NB4 (cell line): ENCODE measurements at places on chromosomes 4 and X.

- DNase-seq: no peak
Observed at GRCh38 chr4:151000747-151001429, 14.2 kb downstream of the LRBA start.

- no peak for DNase-seq
Observed at GRCh38 chr4:71867598-71867997, 83.7 kb upstream of the GC start.

DNA sequence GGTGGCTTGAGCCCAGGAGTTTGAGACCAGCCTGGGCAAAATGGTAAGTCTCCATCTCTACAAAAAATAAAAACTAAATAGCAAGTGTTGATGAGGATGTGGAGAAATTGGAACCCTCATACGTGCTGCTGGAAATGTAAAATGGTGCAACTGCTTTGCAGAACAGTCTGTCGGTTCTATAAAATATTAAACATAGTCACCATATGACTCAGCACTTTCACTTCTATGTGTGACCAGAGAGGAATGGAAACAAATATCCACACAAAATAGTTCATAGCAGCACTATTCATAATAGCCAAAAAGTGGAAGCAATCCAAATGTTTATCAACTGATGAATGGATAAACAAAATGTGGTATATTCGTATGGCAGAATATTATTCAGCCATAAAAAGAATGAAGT lies 60.8 kb upstream of the FMR1 start:
- DNase-seq: no peak

- no peak for DNase-seq
Observed at GRCh38 chr4:25847329-25847728, 15.5 kb downstream of the SEL1L3 start.

- DNase-seq: peak; percentile 61
Observed at GRCh38 chrX:19924285-19924684, 36.9 kb upstream of the SH3KBP1 start.

- DNase-seq: no peak
Observed at GRCh38 chr4:148069895-148070178, 337.9 kb downstream of the ARHGAP10 start.

DNA sequence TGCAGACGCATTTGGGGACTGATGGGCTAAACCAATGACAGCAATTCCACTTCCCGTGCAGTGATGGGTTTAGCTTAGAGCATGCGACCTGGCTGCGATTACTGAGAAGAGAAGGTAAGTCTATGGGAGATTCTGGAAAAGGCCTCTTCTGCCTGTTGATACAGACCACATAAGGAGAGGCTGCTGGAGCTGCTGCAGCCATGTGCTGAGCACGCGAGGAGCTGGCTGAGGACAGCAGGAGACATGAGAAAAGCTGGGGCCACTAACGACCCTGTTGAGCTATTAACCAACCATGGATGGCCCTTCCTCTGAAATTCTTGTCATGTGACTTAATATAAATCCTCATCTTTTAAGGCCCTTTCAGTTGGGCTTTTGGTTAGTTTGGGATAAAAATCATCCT lies 199.9 kb downstream of the PRDM5 start:
- no peak for DNase-seq

DNA sequence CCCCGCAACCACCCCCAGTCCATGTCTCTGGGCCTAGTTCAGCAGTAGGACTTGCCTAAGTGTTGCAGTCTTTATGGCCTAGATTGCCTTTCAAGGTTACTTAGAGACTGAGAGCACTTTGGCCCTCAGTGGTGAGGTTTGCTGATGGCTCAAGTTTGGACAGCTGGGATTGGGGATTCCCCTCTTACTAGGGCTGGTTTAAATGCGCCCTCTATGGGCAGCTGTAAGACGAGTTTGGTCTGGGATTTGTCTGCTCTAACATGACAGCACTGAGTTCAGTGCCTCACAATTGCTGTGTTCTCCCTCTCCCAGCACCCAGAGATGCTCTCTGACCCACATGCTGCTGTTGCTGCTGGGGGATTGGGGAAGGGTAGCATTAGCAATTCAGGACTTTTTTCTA lies 23.1 kb downstream of the DACH2 start:
- DNase-seq: peak; percentile 37

- no peak for DNase-seq
Observed at GRCh38 chr4:37475087-37475486, 211.1 kb downstream of the RELL1 start.

DNA sequence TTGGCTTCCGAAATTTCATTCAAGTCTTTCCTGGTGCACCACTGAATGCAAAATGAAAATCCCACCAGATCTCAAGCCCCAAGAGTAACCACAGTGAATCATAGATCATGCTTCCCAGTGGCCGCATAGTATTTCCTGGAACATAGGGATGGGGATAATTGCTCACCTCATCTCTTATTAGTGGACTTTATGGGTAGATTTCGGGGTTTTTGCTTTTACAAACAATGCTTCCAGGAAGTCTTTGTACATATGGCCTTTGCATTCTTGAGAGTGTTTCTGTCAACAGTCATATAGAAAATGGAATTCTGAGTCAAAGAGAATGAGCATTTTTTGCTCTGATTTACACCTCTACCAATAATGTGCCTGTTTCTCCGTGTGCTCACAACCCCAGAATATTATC lies 53.4 kb downstream of the PPEF2 start:
- DNase-seq: peak; percentile 13

GRCh38 chr4:74873545-74874301 lies 59.2 kb upstream of the PARM1 start:
- no peak for DNase-seq

DNA sequence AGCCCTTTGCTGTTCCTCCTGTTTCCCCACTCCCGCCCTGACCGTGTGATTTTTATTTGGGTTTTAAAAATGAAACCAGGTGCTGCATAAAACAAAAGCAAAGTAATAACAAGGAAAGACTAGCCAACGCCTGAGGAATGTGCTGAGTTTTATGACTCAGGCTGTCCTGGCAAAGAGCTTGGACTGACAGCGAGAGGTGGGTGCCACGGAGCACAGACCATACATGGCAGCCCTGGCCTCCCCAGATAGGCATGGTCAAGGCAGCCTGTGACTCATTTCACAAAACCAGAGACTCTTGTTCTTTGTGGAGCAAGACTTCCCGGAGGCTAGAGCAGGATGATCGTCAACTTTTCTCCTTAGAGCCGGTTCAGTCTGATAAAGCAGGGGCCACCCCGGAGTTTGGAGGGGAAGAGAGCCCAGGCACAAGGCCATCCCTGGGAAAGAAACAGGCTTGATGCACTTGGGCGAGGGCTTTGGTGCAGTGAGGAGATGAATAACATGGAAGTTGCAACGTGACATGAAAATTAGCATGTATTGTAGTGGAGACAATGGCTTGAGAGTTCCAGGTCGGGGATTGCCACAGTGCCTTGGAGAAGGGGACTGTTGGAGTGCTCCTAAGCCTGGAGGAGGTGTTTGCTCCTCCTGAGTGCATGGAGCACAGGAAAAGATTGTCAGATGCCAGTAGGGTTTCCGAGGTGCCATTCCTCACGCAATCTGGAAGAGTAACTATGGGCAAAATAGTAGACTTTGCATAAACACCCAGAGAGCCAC lies 54.8 kb downstream of the C4orf51 start:
- no peak for DNase-seq

- no peak for DNase-seq
Observed at GRCh38 chr4:19298998-19299397, 952.7 kb upstream of the SLIT2 start.

- DNase-seq: peak; percentile 58
Observed at GRCh38 chrX:40543661-40544328, 37.0 kb upstream of the ATP6AP2 start.

DNA sequence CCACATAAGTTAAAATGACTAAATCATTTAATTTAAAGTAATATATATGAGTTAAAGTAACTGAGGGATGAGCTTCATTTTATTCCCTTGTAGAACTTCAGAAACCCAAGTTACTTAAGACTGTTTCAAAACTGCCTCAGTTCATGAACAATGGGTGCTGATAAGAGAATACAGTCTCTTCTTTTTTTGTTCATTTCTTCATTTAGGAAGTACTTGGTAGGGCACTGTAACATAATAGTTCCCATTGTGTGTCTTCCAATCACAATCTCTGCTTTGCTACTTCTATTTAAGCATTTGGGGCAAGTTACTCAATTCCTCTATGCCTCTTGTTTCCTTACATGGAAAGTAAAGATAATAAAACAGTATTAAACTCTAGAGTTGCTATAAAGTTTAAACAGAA lies 50.4 kb downstream of the HHIP start:
- no peak for DNase-seq

DNA sequence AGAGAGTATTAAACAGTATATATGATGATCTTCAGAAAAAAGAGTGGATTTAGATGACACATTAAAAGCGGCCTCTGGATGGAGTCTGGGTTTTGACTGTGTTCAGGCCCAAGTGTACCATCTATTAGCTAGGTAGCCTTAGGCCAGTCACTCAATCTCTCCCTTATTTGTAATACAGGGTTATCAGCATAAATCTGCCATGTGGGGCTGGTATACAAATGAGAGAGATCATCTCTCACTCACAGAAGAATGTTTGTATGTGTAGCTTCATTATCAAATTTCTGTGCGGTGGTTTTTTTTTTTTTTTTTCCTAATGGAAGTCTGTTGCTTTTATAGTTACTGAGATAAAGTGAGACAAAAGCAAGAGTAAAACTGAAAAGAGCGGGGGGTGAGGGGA lies 12.7 kb downstream of the SLC2A9 start:
- DNase-seq: no peak

- DNase-seq: no peak
Observed at GRCh38 chr4:182144626-182145333, 98.4 kb upstream of the TENM3 start.

DNA sequence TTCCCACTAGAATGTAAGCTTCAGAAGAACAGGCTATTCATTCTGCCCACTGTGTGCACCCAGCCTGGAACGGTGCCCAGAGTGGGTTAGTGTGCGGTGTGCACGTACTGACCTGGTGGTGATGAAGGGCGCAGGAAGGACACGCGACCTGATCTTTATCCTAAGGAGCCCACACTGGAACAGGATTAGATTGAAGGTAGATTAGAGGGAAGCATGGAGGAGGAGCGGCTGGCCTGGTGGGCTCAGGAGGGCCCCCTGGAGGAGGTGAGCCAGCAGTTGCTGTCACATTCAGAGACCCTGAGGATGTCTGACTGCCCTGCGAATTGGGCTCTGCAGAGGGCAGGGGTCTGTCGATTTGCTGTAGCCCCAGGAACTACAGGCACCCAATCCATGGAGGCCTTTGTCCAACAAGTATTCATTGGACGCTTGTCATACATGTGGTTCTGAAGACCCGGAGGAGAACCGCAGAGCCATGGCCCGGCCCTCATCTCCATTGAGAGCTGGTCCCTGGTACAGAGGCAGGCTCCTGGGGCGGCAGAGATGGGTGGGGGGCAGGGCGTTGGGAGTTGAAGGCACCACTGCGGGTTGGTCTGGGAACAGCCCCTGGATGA lies 73.2 kb downstream of the HTRA3 start:
- DNase-seq: no peak

DNA sequence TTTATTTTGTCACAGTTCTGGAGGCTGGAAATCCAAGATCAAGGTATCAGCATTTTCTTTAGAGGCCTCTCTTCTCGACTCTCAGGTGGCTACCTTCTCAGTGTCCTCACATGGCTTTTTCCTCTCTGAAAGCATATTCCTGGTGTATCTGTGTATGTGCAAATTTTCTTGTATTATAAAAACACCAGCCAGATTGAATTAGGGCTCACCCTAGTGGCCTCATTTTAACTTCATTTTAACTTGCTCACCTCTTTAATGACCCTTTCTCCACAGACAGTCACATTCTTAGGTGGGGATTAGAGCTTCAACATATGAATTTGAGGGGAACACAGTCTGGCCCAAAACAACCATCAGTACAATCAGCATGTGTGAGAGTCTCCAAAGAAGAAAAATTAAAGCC lies 542.4 kb upstream of the FAM241A start:
- DNase-seq: no peak

- DNase-seq: no peak
Observed at GRCh38 chr4:4254666-4255065, 6.6 kb upstream of the TMEM128 start.

DNA sequence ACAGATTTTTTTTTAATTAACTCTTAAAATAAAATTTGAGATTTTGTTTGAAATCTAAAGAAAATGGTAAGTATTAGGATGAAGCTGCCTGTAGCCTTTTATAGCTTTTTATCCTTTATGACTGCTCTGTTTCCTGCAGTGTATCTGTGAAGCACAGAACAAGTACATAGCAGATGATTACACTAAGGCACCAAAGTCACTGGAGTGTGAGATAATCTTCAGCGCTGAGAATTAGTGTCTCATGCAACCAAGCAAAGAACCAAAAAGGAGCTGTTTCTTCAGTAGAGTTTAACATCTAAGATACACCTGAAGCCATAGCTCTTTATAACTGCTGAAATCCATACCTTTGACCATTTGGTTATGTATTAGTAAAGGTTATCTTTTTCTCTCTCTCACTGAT lies 1989.8 kb upstream of the PCDH10 start:
- no peak for DNase-seq

DNA sequence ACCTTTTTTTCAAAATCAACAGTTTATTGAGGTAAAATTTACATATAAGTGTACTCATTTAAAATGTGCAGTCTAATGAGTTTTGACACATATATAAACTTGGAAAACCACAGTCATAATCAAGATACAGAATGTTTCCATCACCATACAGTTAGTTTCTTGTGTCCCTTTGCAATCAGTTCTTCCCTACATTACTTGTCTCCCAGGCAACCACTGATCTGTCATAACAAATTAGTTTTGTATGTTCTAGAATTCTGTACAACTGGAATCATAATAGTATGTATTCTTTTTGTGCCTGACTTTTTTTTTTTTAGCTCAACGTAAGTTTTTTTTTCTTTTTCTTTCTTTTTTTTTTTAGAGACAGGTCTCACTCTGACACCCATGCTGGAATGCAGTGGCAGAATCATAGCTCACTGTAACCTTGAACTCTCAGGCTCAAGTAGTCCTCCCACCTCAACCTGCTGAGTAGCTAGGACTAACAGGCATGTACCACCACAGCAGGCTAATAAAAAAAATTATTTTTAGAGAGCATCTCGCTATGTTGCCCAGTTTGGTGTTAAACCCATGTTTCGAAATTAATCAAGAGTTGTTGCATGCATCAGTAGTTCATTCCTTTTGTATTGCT lies 26.9 kb downstream of the ARFIP1 start:
- DNase-seq: no peak

DNA sequence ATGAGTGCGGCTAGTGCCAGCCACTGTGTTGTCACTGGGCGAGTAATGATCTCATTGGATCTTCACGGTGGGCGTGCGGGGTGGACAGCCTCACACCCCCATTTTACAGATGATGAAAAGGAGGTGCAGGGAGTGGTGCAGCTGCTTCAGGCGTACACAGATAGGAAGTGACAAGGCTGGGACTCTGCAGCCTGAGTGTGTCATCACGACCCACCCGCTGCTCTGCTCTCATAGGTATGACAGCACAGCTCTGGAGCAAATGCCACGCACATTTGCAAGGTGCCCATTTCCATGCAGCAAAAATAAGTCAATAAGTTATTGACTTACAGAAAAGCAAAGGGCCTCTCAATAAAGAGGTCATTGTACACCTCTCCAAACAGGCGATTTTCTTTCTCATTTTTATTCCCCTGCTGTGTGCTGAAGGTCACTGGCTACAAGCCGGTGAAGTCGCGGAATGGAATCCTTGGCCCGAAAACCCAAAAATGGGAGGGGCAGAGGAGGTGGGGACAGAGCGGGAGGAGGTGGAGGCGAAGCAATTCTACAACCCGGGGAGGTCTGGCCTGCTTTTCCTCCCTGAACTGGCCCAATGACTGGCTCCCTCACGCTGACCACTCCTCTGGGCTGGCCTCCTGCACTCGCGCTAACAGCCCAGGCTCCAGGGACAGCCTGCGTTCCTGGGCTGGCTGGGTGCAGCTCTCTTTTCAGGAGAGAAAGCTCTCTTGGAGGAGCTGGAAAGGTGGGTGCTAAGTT lies at the start of gene SOD3:
TSS of gene SOD3 (plus strand) at position 658 of the 750 bp plus-strand sequence. CDS start 3,949 bp downstream, outside the sequence.
- DNase-seq: no peak
